ENCODE measurements at places on chromosomes 2 and 18.

- peak; percentile 64 for DNase-seq
Observed at GRCh38 chr2:55431982-55432627, 12.4 kb upstream of the CCDC88A start.

- no peak for DNase-seq
Observed at GRCh38 chr18:78722929-78723710, 256.5 kb upstream of the SALL3 start.

DNA sequence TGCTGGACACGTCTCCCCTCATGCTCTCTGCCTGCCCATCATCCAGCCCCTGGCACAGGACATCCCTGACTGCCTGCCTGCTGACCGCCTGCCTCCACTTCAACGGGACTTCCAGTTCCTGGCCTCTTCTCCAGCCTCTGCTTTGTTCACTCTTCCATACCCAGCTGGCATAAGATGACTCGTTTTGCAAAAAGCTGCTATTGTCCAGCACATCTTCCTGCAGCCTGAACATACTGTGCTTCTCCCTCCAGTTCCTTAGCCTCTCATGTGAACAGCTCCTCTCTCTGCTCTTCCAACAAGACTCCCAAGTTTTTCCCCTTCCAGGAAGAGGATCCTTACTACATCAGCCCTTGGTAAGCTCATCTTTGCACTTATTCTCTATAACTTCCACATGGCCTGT lies 62.4 kb upstream of the SKOR2 start:
- no peak for DNase-seq

GRCh38 chr2:128233790-128234395 lies 84.8 kb downstream of the HS6ST1 start:
- DNase-seq = no peak

DNA sequence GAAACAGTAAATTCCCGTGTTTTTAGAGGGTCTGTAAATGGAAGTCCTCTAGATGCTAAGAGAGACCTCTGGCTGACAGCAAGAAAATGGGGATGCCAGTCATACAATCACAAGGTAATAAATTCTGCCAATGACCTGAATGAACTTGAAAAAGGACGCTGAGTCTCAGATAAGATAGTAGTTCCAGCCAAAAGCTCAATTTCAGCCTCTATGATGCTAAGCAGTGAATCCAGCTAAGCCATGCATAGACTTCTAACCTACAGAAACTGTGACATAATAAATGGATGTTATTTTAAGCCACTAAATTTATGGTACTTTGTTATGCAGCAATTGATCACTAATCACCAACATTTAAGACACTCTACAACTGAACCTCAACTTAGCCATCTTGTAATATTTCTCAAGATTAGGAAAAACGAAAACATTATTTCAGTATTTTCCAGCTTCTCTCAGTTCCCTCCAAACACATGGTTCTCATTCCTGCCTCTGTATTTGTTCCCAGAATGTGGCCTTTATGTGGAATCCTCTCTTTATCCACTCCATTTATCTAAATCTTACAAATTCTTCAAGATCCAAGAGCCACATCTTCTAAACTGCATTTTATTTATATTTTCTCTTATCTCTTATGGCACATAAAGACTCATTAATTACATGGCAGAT lies 331.1 kb downstream of the GULP1 start:
- DNase-seq = no peak

DNA sequence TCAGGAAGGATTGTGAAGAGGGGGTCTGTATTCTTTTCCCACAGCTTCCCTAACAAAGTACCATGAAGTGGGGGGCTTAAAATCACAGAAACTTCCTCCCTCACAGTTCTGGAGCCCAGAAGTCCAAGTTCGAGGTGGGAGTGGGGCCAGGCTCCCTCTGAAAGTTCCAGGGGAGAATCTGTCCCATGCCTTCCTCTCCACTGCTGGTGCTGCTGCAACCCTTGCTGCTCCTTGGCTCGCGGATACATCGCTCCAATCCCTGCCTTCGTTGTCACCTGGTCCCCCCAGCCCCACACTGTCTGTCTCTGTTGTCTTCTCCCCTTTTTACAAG lies 134.1 kb downstream of the DDX1 start:
- DNase-seq = no peak

GRCh38 chr18:24306201-24306600 lies 91.4 kb downstream of the OSBPL1A start:
- DNase-seq = no peak

DNA sequence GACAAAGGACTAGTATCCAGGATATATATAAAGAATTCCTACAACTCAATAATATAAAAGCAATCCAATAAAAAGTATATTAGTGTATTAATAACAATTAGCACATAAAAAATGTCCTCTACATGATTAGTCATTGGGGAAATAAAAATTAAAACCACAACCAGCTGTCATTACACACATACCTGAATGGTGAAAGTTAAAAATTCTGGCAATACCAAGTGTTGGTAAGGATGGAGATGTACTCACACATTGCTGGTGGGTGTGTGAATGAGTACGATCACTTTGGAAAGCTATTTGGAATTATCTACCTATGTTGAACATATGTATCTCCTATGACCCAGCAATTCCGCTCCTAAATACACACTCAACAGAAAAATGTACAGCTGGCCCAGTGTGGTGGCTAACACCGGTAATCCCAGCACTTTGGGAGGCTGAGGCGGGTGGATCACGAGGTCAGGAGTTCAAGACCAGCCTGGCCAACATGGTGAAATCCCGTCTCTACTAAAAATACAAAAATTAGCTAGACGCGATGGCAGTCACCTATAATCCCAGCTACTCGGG lies 14.3 kb upstream of the NOL10 start:
- DNase-seq = no peak

DNA sequence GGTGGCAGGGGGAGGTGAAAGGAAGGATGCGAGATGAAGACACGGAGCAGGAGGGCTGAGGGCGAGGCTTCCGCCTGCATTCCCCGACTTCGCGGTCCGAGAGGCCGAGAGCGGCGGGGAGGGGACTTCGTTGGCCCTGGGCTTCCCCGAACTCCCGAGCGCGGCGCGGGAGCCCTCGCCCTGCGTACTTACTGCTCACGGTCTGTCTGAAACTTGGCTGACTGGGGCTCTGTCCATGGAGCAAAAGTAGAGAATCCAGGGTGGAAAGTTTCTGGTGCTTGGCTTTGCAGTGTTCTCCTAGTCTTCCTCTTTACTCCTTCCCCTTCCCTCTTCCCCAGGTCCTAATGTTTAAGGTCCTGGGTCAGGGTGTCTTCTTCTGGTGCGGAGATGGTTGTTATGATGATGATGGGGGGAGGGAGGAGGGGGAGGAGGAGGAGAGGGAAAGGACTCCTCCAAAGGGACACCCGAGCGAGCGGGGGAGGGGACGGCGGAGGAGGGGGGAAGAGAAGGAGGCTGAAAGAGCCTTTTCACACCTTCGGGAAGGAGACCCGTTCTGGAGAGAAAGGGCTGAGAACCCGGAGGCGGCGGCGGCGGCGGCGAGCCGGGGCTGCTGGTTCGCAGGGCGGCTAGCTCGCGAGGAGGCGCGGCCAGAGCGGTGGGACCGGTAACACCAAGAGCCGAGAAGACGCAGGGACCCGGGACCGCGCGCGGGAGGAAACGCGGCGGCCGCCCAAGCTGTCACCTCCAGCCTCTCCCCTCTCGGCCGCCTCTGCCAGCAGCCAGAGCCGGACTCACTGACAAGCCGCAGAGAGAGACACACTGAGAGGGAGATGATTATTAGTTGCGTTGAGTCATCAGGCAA lies at the start of gene SATB2:
Gene SATB2, minus strand, starts transcription at position 793 of the 862 bp plus-strand sequence. CDS start 1,902 bp downstream, outside the sequence.
- DNase-seq = peak; percentile 89

DNA sequence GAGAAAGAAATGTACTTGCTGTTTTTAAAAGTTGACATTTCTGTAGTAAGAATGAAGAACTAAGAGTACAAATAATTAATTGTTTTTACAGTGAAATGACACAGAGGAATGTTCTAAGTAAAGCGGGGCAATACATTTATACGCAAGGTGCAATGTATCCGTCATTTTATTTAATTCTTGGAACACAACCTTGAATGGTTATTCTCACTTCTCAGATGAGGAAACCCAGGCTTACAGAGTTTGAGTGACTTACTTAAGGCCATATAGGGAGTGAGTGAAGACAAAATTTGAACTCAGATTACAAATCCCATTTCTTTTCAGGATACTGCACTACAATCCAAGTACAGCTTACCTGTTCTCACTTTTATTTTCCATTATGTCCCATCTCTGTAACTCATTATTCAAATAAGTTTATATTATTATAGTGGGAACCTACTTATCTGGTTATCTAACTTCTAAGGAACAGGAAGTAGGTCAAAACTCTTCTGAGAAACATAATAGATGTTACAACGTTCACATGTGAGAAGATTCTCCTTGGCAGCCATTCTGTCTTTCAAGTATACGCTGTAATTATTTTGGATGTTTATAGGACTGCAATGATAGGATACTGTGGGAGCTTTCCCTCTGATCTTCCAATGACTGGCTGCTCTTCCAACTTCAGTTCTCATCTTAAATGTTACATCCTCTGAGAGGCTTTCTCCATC lies 12.3 kb upstream of the STK17B start:
- no peak for DNase-seq

DNA sequence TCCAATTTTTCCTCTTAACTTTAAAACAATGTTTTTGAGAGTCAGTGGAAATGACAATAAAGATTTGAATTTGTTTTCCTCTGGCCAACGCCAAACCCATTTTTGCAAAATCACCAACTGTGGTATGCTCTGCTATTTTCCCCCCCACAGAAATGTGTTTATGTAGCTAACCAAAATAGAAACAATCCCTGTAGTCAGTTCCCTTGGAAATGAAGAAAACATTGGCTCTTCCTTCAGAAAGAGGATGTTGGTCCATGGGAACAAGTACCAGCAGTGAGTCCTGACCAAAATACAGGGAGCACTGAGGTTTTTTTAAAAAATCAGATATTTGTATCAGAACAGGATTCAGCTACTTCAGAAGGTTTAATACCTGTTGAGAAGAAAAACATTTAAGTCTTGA lies 65.3 kb downstream of the SLC40A1 start:
- no peak for DNase-seq

DNA sequence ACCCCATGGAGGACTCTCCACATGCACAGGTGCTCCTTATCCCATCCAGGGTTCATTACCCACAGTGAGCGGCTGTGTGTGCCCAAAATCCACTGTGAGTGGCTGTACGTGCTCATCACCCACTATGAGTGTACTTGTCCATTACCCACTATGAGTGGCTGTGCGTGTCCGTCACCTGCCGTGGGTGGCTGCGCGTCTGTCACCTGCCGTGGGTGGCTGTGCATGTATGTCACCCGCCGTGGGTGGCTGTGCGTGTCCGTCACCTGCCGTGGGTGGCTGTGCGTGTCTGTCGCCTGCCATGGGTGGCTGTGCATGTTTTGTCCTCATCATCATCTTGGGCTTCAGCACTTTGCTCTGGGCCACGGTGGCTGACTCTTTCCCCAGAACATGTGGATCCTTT lies 78.6 kb upstream of the FN1 start:
- DNase-seq = no peak

GRCh38 chr2:97660775-97661389 lies 3.0 kb downstream of the ACTR1B start:
- DNase-seq = peak; percentile 52

- DNase-seq = no peak
Observed at GRCh38 chr2:73063909-73064875, 7.3 kb downstream of the SFXN5 start.

- peak; percentile 91 for DNase-seq
Observed at GRCh38 chr2:162261032-162261945, 18.0 kb upstream of the FAP start.

GRCh38 chr2:69169655-69170389 lies 156.8 kb downstream of the ANTXR1 start:
- no peak for DNase-seq

GRCh38 chr2:145617906-145618305 lies 1098.0 kb upstream of the ZEB2 start:
- no peak for DNase-seq

GRCh38 chr2:8720741-8721140 lies 38.9 kb downstream of the ID2 start:
- DNase-seq = no peak

DNA sequence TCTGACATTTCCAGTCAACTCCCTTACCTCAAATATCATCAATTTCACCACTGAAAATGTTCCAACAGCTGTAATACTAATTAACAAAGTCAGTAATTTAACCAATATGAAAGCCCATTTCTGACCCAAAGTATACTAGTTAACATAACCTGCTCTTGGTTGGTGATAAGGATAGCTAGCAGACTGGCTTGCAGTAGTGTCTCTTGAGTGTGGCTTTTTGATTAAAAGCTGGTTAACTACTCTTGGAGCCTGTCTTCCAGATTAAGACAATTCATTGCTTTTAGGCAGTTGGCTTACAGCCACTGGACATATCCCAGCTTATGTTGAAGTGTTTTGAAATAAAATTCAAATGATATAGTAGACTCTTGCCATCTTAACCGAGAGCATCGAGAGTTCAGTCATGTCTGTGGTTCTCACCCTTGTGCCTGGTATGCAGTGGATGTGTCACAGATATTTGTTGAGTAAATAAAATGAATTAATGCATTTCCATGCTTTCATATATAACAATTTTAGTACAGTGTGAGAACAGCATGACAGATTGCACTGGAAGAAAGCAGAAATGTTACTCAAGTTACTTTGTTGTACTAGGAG lies 158.1 kb downstream of the TANC1 start:
- no peak for DNase-seq

GRCh38 chr18:35241448-35241804 lies 592 bp downstream of the ZNF397 start:
- DNase-seq = peak; percentile 30

GRCh38 chr2:150012986-150013385 lies 425.4 kb upstream of the MMADHC start:
- no peak for DNase-seq

GRCh38 chr18:43774497-43774896 lies 497.2 kb upstream of the SYT4 start:
- DNase-seq = no peak

DNA sequence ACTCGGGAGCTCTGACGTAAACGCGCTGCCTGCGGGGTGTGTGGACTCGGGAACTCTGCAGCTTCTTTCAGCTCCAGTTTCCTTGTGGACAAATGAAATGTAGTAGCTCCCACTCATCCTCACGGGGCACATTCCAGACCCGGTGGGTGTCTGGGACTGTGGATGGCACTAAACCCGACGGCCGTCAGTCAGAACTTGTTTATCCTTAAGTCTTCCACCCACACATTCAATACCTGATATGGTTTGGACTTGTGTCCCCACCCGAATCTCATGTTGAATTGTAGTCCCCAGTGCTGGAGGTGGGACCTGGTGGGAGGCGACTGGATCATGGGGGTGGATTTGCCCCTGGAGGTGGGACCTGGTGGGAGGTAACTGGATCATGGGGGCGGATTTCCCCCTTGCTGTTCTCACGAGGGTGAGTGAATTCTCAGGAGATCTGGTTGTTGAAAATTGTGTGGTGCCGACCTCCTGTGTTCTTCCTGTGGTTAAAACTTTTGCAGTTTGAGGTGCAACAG lies 81.2 kb upstream of the SNTG2 start:
- peak; percentile 72 for DNase-seq

- peak; percentile 90 for DNase-seq
Observed at GRCh38 chr2:45833968-45834344, 182.5 kb downstream of the PRKCE start.

- no peak for DNase-seq
Observed at GRCh38 chr2:200627110-200627770, 41.4 kb downstream of the AOX1 start.

DNA sequence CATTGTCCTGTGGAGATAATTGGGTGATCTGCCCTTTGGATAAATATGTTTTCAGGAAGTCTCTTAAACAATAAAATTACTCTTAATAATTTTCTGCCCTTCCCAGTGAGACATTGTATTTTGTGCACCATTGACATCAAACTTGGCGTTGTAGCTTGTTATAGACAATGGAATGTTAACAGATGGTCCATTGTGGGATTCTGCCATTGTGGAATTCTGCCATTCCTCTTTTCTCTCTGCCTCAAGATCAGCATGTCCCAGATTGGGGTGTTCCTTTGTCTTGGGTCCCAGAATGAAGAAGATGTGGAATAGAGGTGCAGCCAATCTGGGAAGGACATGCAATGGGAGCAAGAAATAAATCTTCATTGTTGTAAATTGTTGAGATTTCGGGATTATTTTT lies 15.1 kb upstream of the LDAH start:
- no peak for DNase-seq
